ENCODE measurements at places on chromosomes 5 and 9.

GRCh38 chr9:126956917-126957686 lies 42.5 kb downstream of the RALGPS1 start:
- DNase-seq = no peak

DNA sequence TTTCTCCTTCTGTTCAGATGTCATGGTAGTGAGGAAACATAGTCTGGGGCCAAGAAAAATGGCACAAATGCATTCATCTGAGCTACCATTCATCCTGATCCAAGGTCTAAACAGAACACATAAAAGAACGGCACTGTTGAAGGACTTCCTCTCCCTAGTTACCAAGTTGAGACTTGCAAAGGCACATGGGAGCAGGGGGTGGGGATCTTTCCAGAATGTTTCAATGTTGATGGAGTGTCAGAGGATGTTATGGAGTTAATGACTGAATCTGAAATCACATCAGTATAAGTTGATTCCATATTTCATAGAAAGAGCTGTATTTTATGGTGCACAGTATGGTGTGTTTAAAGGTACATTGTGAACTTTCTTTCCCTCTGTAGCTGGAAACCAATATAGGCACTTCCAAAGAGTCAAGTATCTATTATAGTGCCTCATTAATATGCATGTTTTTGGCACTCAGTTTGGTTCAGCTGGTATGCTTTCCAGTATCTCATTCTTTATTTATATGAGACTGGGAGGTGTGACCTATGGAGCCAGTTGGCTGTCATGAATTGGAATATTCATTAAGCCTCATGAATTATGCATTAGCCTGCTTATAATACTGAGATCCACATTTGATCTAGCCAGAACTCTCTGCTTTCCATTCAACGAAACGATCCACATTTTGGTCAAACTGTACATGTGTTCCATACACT lies 603.0 kb downstream of the NR2F1-AS1 start:
- no peak for DNase-seq

- DNase-seq = no peak
These were observed 29.6 kb upstream of the LCP2 start for GRCh38 chr5:170327168-170327567.

GRCh38 chr5:122668552-122668951 lies 106.3 kb upstream of the SNX2 start:
- no peak for DNase-seq

DNA sequence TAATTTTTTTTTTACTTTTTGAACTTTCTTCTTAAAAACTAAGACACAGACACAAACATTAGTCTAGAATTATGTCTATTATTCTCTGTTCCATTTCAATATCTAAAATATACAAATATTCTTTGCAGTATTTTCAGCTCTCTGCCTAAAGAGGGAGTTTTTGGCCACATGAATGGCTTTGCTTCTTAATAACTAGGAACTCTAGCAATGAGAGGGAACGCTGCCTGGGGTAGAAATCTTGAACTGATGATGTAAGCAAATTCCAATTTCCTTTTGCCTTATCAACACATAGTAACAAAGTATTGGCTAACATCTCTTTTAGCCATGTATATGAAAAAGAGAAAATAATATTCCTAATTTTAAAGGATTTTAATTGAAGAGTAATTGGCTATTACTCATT lies 51.9 kb downstream of the SLC25A46 start:
- DNase-seq = no peak
